ENCODE measurements at places on chromosomes 7 and 10. TPM values are rescaled to one million over a fixed set of nuclear protein-coding genes. Genes with fewer than 3 reads are reported as not detected.

CYP2E1 gene
- total RNA-seq = 0.19 TPM

AZGP1 gene
- total RNA-seq = not detected

TMEM139 gene
- total RNA-seq = 1.2 TPM

GPER1 gene
- total RNA-seq = 0.79 TPM

ERVW-1 gene
- not detected for total RNA-seq

AKR1C1 gene
- 514 TPM for total RNA-seq

MRLN gene
- total RNA-seq = not detected

PRDX3 gene
- total RNA-seq = 353 TPM

POLR3A gene
- 16.8 TPM for total RNA-seq

CYP2C18 gene
- 0.08 TPM for total RNA-seq

AVPI1 gene
- 110 TPM for total RNA-seq

SPAG6 gene
- total RNA-seq = not detected

PON1 gene
- total RNA-seq = 0.28 TPM

MRPS33 gene
- total RNA-seq = 113 TPM

DENND2A gene
- 0.40 TPM for total RNA-seq

LRGUK gene
- total RNA-seq = 0.44 TPM

NODAL gene
- total RNA-seq = not detected

WIPF3 gene
- 0.49 TPM for total RNA-seq

TMEM72 gene
- not detected for total RNA-seq

ASB13 gene
- 19.2 TPM for total RNA-seq

SLC18A2 gene
- total RNA-seq = 0.05 TPM

ARF5 gene
- 163 TPM for total RNA-seq

EPDR1 gene
- total RNA-seq = 81.3 TPM

HOXA3 gene
- total RNA-seq = 7.6 TPM

ADRA2A gene
- total RNA-seq = 0.04 TPM

ACSL5 gene
- total RNA-seq = 0.13 TPM

FLNC gene
- 4.9 TPM for total RNA-seq

NUTM2B gene
- 0.50 TPM for total RNA-seq

FKBP6 gene
- not detected for total RNA-seq

CNNM1 gene
- total RNA-seq = 19.0 TPM

PRSS2 gene
- total RNA-seq = not detected

FXYD4 gene
- total RNA-seq = not detected

TMEM140 gene
- 1.7 TPM for total RNA-seq

AMZ1 gene
- not detected for total RNA-seq

Measured in A549 treated with DMSO at 1 μM for 4 hours (cell line).